ENCODE measurements at places on chromosomes 1 and 21. TPM values are rescaled to one million over a fixed set of nuclear protein-coding genes. Genes with fewer than 3 reads are reported as not detected.

The ZNF124 gene
- total RNA-seq, result 13.8 TPM

The PTGER3 gene
- not detected for total RNA-seq

The FCRL2 gene
- not detected for total RNA-seq

The TNNT2 gene
- not detected for total RNA-seq

The B4GALT2 gene
- 155 TPM for total RNA-seq

The CFHR2 gene
- not detected for total RNA-seq
